Fibroblast of skin of back (primary cell): ENCODE measurements at places on chromosomes 4 and X.

GRCh38 chrX:77564823-77565222 lies 117.6 kb downstream of the FGF16 start:
- DNase-seq: peak; percentile 0

GRCh38 chr4:136935305-136935704 lies 597.0 kb downstream of the PCDH18 start:
- DNase-seq: no peak

- no peak for DNase-seq
Measured at GRCh38 chr4:33881176-33881575, 2363.1 kb downstream of the ARAP2 start.

- DNase-seq: no peak
Measured at GRCh38 chr4:162498168-162498567, 334.4 kb upstream of the FSTL5 start.

DNA sequence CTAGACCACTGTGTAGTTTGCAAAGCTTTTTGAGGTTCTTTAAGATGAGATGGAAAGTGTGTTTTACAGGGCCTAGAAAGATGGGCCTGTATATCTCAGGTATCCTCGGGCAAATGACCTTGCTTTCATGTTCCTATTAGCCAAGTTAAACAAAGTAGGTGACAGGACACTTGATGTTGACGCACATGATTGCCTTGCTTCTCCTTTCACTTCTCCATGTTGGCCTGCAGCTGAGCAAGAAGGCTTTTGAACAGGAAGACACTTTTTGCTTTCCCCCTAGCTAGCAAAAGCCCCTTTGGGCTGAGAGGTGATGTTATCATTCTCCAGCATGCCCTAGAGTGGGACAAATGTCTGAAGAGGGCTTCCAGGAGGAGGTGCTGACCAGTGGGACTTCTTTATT lies 202.1 kb downstream of the GPC3 start:
- no peak for DNase-seq

GRCh38 chr4:59583845-59584568 lies 1616.1 kb upstream of the ADGRL3 start:
- no peak for DNase-seq

DNA sequence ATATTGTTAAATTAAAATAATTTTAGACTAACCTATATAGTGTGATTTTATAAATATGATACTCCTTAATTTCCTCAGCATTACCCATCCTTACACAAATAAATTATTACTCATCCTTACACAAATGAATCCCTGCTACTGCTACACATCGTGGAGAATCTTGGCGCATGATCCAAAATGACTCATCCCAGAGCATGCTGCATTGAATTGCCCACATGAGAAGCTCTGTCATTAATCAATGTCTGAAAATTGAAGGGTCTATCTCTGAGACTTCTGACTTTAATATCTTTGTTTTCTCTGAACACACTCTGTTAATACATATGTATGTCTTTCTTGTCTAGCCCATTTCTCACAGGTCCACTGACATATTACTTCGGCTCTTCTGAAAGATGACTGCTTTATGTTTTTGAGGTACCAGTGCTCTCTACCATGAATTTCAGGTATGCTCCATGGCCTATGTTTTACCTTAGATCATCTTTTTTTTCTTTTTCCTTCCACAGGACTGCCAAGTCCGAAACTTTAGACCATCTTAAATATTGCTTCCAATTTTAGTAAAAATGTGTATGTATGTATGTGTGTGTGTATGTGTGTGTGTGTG lies 15.7 kb upstream of the DUSP21 start:
- DNase-seq: peak; percentile 85

- DNase-seq: peak; percentile 86
Measured at GRCh38 chrX:45806410-45807121, 605.9 kb upstream of the DIPK2B start.

DNA sequence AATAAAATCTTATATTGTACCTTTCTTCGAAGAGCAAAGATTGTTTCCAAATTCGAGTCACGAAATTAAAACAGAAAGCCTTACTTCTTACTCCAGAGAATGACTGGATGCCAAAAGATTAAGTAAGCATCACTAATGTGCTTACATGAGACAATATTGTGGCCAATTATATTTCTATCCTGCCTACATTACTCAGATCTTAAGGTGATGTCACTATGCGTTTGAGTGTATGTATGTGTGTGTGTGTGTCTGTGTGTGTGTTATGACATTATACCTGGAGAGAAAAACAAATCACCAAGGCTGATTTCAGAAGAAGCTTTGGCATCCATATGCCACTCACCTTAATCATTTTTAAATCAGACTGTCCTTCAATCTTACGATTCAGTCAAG lies 556.3 kb downstream of the PPARGC1A start:
- no peak for DNase-seq

GRCh38 chrX:56853436-56853835 lies 124.4 kb downstream of the NBDY start:
- no peak for DNase-seq

- DNase-seq: no peak
Measured at GRCh38 chr4:76105652-76106051, 31.1 kb downstream of the ART3 start.

DNA sequence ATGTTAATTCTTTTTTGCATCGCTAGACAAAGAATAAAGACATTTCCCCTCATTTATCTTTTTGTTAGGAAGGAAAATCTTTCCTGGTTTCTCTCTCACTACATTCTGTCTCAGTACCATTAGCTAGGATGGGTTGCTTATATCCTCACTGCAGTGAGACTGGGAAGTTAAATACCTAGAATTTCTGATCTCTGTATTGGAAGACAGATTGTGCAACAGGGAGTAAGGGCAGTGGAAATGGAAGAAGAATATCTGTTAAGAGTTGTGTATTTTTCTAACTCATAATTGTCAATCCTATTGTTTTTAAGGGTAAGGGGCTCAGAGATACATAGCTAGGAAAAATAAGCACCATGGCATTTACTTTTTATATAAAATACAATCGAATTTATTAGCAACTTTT lies 19.6 kb downstream of the PTPN13 start:
- DNase-seq: no peak

DNA sequence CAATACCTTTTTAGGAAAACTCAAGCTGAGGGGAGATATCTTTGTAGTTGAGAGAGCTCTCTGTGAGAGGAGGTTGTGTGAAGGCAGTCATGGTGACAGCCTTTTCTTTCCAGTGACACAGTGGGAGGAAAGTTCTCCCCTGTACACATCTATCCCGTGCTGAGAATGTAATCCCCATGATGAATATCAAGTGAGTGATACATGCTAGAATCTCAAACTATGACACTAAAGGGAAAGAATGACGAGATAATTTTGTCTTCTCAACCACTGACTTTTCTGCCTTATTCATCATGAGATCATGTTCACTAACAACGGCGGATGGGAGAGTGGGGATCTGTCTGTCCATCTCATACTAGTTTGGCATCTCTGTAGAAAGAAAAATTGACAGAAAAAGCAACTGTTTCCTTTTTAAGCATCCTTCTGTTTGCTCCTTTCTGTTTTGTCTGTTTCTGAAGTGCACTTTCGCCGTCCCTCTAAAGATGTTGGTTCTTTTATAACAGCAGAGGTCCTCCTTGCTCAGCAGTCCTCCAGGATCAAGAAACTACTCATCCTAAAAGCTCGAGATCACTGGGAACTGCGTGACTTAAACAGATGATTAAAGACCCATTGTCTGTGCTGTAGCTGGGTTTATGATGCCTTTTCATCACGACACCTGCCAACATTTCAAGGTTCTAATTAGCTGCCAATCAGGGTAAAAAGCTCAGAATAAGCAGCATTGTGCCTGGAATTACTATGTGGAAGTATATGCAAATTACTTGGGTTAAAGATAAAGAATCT lies 137.6 kb downstream of the DCK start:
- peak; percentile 84 for DNase-seq

DNA sequence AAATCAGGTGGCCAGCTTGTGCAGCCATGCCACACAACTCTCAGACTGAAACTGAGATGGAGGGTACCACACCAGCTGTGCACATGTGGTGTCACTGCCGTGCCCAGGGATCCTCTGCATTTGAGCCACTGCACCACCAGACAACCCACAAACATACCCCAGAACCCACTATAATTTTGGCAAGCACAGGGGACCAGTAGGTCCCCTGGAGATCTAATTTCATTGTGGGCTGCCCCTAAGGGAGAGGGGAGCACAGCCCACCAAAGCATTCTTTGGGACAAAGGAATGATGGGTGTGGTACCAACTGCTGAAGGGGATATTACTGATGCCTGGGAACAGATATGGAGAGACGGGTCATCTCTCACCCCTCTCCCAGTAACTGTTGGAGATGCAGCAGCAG lies 140.9 kb downstream of the EFHC2 start:
- DNase-seq: no peak

- peak; percentile 62 for DNase-seq
Measured at GRCh38 chr4:40897557-40898203, 147.9 kb downstream of the NSUN7 start.

GRCh38 chr4:94349193-94349592 lies 6.6 kb upstream of the HPGDS start:
- DNase-seq: peak; percentile 57

- DNase-seq: no peak
Measured at GRCh38 chr4:105971036-105971435, 75.8 kb downstream of the NPNT start.
